ENCODE measurements at places on chromosomes 2 and 18. TPM values are rescaled to one million over a fixed set of nuclear protein-coding genes. Genes with fewer than 3 reads are reported as not detected.

HRH4 gene
- total RNA-seq = 0.86 TPM

CRYGB gene
- not detected for total RNA-seq

CDH20 gene
- total RNA-seq = 0.07 TPM

MAL gene
- total RNA-seq = 179 TPM

- DNase-seq = peak; percentile 73
Measured at GRCh38 chr18:13136056-13136903, 82.3 kb upstream of the LDLRAD4 start.

GRCh38 chr18:22346953-22347605, 70.6 kb downstream of the CTAGE1 start:
- no peak for DNase-seq

GRCh38 chr2:110115291-110116032, at the start of gene MALL:
Gene MALL (minus strand): TSS chr2:110115822. CDS start chr2:110115792, 30 bp downstream.
- DNase-seq = no peak

DNA sequence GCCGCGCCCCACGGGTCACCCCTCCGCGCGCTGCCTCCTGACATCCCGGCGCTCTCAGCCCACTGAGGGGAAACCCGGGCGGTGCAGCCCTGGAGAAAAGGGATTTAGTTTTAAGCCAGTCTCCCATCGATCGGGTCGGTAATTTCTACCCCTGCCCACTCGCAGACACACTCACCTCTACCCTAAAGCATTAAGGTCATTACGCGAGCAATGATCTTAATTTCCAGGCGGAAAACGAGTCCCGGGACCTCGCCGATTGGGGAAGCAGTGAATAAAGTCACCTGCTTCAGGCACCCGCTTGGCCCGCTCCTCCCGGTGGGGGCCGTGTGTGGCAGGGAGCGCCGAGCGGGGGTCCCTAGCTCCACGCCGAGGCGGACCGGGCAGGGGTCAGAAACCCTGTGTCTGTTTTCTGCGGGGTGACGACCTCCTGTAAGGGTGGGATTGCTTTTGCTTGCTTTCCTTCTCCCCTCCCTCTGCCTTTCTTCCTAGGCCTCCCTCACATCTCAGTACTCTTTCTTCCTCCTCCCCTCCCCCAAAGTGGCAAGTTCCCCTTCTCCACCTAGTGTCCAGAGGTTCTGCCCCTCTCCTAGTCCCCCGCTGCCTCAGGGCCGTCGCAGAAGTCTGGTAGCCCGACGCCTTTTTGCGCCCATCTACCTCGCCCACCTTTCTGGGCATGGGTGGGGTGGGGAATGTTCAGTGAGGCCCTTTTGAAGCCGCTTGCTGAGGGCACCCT, 142.6 kb downstream of the MEIS1 start:
- DNase-seq = no peak

DNA sequence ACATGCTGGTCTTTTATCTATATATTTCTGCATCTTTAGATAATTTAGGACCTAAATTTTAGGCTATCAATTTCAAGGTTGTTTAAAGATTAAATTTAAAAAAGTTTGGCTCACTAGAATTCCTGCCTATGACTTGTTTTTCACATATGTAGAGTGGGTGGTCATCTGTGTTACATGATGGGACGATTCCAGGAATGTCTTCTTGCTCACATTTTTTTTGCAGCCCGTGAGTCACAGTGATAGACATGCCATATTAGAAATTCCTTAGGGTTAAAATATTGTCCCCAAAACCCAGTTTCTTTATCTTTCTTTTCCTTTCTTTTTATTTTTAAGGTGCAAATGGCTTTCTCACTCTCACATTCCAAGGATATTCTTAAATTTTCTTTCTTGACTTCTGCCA, 652.0 kb downstream of the PLCL1 start:
- DNase-seq = no peak

- DNase-seq = no peak
Measured at GRCh38 chr2:51510303-51510702, 478.4 kb upstream of the NRXN1 start.

GRCh38 chr2:117958186-117958585, 55.7 kb downstream of the CCDC93 start:
- DNase-seq = no peak

GRCh38 chr2:20141056-20141762, 83.7 kb downstream of the SDC1 start:
- DNase-seq = no peak

- no peak for DNase-seq
Measured at GRCh38 chr2:42128721-42129486, 40.2 kb upstream of the EML4 start.

- DNase-seq = no peak
Measured at GRCh38 chr2:62406573-62407043, 99.4 kb downstream of the TMEM17 start.

Measured in T-cell (primary cell).